Mesenteric fat pad (tissue), 1 donor: ENCODE measurements at places on chromosomes 6 and 20.
A peak's percentile ranks its signal among the peaks of the same experiment; 100 is the strongest.

DNA sequence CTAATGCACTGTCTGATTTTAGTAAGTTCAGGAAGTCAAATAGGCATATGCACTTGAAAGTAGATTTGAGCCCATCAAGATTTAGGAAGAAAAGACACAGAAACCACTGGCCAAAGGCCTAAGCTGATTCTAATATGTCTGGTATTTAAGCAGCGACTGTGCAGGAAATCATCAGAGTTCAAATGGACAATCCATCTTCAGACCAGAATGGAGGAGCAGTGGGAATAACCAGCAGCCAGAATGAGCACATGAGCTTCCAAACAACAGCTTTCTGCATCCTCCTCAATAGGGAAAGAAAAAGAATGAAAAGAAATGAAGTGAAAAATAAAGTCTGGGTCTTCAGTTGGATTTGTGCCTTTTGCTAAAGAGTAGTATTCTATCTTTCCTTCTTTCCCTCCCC lies 50.6 kb downstream of the SOD2 start:
- no peak for DNase-seq

DNA sequence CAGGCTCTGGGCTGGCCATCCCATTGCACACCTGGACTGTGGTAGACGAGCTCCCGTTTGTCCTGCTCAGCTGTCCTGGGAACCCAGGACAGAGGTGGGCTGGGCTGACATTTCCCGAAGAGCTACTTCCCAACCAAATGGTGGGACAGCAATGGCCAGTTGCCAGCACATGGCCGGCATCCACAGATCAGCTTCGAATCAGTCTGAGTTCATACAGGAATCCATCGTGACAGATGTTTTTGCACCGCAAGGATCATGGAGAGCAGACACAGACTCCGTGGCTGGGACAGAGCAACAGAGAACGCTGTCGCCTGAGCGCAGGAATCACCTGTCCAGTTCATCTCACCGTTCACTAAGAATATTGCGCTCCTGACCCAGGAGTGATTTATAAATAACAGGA lies 198.5 kb downstream of the TTLL2 start:
- peak; percentile 37 for DNase-seq

GRCh38 chr6:90101403-90101802 lies 195.2 kb downstream of the BACH2 start:
- no peak for DNase-seq

DNA sequence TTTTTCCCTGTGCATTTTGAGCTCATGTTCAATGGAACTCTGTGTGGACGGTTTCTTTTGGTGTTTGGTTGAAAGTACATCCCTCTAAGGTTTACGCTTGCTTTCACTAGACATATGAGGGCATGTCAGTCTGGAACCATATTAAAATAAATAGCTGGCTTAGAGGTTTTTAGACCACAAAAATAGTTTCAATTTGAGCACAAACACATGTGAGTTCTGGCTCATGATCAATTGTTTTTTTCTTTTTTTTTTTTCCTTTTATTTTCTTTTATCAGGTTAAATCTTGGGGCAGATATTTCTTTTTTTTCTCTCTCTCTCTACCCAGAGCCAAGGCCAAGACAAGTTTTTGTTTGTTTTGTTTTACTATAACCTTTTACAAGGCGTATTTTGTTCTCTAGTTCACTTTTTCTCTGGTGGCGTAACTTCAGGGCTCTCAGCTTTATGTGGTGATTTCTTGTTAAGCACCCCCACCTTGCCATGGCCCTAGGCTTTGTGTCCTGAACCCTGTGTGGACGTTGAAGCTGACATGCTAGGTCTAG lies 92.9 kb downstream of the SHLD1 start:
- DNase-seq, result no peak

- DNase-seq, result no peak
These were observed 41.5 kb downstream of the CD164 start for GRCh38 chr6:109340811-109341210.

- no peak for DNase-seq
These were observed 173.6 kb upstream of the MCHR2 start for GRCh38 chr6:100167585-100167984.

- no peak for DNase-seq
These were observed 339.0 kb upstream of the CITED2 start for GRCh38 chr6:139713424-139713823.

DNA sequence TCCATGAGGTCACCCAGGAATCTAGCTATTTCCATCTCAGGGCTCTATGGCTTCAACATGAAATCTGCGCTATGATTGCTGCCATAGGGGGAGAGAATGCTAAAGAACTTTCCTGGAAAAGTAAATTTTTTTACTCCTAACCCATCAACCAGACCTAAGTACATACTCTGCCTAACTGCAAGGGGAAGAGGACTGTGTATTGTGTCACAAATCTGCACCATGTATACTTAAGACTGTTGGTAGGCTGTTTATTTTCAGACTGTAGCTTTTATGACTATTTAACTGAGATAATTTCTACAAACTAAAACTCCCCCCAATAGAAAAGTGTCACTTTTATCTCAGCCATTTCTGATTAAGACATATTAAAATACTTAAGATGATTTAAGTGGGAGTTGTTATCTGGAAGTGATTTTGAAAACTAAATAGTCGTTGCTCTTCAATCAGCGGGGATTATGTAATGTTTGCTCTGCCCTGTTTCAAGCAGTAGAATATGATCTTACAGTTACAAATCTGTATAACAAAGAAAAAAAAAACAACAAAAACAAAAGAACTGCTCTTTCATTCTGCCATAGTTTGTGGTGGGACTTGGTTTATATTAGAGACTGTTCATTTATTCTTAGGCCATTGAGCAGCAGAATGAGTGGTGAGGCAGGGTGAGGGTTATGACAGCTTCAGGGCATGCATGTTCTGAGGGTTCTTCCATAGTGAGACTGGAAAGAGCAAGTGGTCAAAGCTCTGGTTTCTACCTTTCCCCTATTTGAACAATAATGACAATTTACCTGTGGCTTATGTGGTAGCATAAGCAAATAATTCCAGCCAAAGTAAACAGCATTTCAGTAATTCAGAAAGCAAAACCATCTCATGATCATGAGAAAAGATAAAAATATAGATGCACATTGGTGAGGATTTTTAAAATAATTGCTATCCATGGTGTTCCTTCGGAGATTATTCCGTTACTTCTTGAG lies 126.3 kb upstream of the CEP162 start:
- no peak for DNase-seq

DNA sequence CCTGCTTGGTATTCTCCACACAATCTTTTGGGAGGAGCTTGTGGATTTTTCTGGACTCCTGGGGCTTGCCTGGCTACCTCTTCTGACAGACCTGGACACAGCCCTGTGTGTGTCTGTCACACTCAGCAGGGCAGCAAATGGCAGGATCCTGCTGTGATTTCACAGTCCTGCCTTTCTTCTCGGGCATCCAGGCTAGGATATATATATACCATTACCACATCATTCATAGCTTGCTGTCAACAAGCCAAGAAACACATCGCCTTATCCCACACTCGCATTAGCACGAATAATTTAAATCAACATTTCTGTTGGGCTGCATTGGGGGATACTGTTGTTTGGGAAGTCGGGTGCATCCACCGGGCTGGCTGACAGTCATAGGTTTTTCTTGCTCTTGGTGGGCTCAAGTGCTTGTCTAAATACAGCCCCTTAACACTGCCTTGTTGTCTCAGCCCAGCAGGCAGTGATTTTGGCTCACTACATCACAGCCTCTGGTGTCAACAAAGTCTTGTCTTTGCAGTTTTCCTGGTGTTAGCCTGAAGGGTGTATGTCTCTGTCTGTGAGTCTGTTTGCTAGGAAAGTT lies 154.9 kb upstream of the FERMT1 start:
- DNase-seq, result no peak

GRCh38 chr20:35150846-35151579 lies 3.9 kb upstream of the EDEM2 start:
- no peak for DNase-seq

- DNase-seq, result no peak
These were observed 1.1 kb downstream of the AGPAT4 start for GRCh38 chr6:161272635-161273273.

DNA sequence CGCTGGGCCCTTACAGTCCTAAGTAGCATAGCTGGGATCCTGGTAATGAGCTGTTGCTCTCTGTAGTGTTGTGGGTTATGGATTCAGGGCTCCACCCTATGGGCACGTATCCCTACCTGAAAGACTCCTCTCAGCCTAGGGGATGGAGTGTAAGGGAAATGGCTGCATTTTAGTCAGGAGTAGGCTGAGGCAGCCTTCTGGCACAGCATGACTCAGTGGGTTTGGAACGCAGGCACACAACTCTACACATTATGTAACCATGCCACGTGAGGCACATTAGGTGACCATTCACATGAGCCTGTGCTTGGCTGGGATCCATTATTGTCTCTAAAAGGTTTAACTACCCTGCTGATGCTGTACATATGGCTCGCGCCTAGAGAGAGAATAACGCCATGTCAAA lies 27.8 kb downstream of the HDDC2 start:
- no peak for DNase-seq

DNA sequence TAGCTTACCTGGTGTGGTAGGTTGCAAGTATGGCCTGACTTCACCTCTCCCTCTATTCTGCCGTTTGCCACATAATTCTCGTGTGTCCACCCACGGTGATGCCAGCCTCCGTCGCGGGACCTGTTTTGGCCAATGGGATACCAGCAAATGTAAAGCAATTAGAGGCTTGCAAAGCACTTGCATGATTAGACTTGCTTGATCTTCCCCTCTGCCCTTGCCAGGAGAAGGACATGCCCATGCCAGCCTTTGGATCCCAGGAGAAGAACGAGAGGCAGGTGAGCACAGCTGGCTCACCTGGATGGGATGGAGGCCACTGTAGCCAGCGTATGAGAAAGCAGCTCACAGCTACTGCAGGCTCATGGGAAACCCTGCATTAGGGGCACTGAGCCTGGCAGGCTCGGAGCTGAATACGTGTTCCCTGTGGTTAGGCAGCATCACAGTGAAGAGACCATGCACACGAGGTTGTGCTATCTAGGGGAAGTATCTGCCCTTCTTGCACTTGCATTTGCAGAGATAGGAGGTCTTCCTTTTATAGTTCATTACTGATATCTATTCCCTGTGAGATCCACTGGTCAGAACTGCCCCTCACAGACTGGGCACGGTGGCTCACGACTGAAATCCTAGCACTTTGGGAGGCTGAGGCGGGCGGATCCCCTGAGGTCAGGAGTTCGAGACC lies 62.4 kb downstream of the TMEM242 start:
- DNase-seq, result no peak

GRCh38 chr6:52666523-52666922 lies 4.4 kb upstream of the TMEM14A start:
- DNase-seq, result no peak

DNA sequence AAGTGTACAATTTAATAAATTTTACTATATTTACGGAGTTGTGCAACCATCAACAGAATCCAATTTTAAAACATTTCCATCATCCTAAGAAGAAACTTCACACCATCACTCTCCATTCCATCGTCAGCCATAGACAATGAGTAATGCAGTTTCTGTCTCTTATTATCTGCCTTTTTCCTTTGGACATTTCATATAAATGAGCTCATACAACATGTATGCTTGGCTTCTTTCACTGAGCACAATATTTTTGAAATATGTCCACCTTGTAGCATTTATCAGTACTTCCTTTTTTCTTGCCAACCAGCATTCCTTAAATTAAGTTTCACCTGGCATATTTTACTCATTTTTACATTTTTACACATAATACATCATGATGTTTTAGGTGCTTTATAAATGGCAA lies 22.7 kb upstream of the HIVEP1 start:
- no peak for DNase-seq

DNA sequence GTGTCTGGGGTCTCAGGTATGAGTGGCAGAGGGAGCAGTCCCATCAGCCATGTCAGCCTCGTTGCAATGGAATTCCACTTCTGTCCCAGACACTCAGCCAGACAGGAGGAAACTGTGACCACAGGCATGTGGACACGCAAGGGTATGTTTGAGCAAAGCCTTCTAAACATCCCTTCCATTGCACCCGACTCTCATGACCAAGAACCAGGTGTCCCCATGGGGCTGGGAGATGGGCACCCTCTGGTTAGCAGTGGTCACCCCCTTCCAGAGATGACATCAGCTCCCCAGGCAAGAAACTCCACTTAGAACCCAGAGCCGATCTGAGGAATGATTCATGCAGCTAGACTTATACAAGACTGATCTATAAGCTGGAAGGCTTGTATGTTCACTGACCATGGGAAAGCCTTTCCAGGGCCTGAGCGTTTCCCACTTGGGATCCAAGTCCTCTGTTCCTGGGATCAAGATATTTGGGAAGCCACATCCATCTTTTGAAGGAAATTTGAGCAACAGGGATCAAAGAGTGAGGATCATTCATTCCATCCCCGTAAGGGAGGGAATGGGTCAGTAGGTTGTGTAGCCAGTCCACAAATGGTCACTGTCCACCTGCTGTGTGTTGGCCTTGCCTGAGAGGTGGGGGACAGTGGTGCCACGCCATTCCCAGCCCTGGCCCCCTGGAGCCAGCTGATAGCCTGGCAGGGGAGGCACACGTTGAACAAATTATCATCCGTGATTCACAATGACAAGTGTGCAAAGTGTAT lies 3.9 kb upstream of the MRGBP start:
- no peak for DNase-seq

DNA sequence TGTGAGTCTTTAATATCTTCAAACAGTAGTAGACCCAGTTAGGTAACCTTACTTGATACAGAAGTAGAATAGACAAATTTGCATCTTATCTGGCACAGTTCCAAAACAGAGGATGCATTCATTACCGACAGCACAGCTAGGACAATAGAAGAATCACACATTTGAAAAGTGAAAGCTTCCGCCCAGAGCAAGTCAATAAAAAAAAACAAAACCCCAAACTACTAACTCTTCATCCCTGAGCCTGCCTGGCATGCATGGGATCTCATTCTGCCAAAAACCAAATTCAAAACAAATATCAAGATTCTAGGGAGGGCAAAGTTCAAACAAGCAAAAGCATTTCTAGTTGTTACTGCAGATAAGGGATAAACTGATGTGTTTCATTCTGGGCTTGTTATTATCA lies 235.4 kb downstream of the BTBD9 start:
- DNase-seq, result no peak

GRCh38 chr6:21987501-21987957 lies 309.3 kb downstream of the PRL start:
- DNase-seq, result no peak

DNA sequence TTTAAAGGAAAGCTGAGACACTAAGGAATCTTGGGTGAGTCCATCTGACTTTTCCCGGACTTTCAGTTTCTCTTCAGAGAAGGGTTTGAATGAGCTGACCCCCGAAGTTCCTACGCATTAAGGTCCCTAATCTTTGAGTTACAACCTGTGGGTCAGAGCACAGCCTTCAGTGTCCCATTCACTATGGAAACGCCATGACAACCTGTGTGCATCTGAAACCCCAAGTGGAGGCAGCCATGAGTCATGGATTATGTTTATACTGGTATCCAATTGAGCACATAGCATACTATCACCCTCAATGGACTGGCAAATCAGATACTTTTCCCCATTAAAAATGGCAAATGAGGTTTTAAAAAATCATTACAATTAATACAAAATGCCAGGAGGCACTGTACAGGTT lies 11.4 kb downstream of the MYLK4 start:
- no peak for DNase-seq
